Cerebellar cortex (tissue), 1 donor: ENCODE measurements at places on chromosomes 2 and 18.
A peak's percentile ranks its signal among the peaks of the same experiment; 100 is the strongest.

- DNase-seq, result no peak
Measured at GRCh38 chr2:12303181-12304030, 413.3 kb upstream of the TRIB2 start.

GRCh38 chr2:238155761-238156694, 2.7 kb upstream of the ERFE start:
- DNase-seq, result no peak

GRCh38 chr2:217599906-217600305, 402.9 kb downstream of the TNS1 start:
- DNase-seq, result no peak

GRCh38 chr2:136468799-136469369, 296.5 kb upstream of the THSD7B start:
- no peak for DNase-seq

DNA sequence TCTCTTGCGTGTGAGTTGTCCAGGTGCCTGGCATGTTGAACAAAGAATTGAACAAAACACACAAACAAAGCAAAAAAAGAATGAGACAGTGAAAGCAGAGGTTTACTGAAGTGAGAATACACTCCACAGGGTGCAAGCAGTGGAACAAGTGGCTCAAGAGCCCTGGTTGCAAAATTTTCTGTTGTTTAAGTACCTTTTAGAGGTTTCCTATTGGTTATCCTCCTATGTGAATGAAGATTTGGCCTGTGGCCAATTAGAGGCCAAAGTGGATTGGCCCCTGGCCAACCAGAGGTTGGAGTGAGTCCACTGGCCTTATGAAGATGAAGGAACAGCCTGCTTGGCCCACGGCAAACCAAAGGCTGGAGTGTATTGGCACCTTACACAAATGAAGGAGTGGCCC, 1188.5 kb upstream of the NRXN1 start:
- DNase-seq, result no peak

- no peak for DNase-seq
Measured at GRCh38 chr2:235191978-235192377, 240.2 kb downstream of the SH3BP4 start.

DNA sequence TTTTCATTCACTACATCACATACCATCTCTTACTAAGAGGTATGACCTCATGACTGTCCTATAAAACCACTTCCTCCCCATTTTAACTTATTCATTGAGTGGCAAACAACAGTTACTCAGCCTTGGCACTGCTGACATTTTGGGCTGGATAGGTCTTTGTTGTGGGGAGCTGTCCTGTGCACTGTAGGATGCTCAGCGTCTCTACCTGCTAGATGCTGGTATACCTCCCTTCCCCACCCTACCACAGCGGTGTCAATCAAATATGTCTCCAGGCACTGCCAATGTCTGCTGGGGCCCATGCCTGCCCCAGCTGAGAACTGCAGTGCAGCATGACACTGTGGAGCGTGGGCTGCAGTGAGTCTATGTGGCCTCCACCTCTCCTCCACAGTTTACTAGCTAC, 76.3 kb upstream of the MGAT4A start:
- no peak for DNase-seq

DNA sequence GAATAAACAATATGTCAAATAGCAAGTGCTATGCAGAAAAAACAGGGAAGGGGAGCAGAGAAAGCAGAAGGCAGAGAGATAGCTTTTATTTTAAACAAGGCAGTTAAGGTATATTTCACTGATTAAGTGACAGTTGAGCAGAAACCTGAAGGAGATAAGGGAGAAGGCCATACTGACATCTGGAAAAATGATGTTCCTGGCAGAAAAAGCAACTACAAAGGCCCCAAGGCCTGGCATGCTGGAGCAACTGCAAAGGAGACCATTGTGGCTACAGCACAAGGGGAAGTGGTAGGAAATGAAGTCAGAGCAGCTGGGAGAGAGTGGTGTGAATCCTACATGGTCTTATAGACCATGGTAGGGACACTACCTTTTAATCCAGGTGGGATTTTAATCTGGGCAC, 8.9 kb upstream of the PCBP1 start:
- DNase-seq, result no peak

- no peak for DNase-seq
Measured at GRCh38 chr2:96872591-96873349, 2.9 kb upstream of the SEMA4C start.

- DNase-seq, result peak; percentile 38
Measured at GRCh38 chr2:189751080-189751658, 11.4 kb downstream of the OSGEPL1 start.

- no peak for DNase-seq
Measured at GRCh38 chr2:10784719-10785118, 27.9 kb downstream of the PDIA6 start.

GRCh38 chr2:237466211-237466610, 20.8 kb upstream of the MLPH start:
- DNase-seq, result no peak

DNA sequence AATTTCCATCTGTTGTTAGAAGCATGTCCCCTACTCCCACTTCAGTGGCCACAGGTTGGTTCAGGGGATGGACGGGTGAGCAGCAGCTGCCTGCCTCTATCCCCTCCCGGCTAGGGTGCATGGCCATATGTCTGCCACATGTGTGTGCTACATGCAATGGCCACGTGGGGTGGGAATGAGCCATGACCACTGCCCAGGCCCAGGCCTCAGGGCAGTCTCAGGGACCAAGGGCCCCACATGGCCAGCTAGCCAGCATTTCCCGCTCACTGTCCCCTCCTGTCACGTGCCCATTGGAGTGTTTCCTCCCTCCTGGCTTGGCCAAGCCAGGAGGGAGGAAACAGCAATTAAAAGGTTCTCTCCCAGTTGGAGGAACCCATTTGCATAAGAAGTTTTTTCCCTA, 117.1 kb downstream of the KCNS3 start:
- no peak for DNase-seq

- no peak for DNase-seq
Measured at GRCh38 chr2:98382739-98383138, 36.5 kb downstream of the CNGA3 start.
